T-helper 17 cell (primary cell): ENCODE measurements at places on chromosomes 6 and 20.

- no peak for DNase-seq
Measured at GRCh38 chr6:159152782-159153181, 16.4 kb upstream of the FNDC1 start.

DNA sequence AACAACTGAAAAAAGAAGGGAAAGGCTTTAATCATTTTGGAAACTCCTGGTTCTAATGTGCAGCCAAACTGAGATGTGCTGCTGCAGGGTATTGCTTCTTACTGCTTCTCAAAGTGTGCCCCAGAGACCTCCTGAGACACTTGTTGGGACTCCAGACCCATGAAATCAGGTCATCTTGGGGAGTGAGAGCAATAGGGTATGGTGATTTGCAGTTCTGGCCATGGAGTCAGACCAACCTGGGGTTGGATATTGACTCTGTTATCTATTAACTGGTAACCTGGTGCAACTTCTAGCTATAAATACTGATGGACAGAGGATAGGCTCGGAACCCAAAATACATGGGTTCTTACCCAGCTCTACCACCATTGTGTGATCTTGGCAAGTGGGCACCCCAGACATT lies 3.8 kb downstream of the TSPO2 start:
- no peak for DNase-seq

GRCh38 chr6:88008411-88008810 lies 39.2 kb upstream of the SPACA1 start:
- DNase-seq: no peak

GRCh38 chr6:164532198-164533044 lies 777.0 kb downstream of the C6orf118 start:
- no peak for DNase-seq

- no peak for DNase-seq
Measured at GRCh38 chr6:170186941-170187668, 103.8 kb downstream of the DLL1 start.

DNA sequence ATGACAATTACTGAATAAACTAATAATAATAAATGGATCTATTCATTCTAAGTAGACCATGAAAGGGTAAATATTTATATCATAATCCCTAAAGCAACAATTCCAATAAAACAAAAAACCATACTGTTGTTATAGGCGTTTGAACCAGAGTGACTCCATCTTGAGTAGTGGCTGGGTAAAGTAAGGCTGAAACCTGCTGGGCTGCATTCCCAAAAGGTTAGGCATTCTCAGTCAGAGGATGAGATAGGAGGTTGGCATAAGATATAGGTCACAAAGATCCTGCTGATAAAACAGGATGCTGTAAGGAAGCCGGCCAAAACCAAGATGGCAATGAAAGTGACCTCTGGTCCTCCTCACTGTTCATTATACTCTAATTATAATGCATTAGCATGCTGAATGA lies 8.3 kb downstream of the OR2H1 start:
- DNase-seq: no peak

DNA sequence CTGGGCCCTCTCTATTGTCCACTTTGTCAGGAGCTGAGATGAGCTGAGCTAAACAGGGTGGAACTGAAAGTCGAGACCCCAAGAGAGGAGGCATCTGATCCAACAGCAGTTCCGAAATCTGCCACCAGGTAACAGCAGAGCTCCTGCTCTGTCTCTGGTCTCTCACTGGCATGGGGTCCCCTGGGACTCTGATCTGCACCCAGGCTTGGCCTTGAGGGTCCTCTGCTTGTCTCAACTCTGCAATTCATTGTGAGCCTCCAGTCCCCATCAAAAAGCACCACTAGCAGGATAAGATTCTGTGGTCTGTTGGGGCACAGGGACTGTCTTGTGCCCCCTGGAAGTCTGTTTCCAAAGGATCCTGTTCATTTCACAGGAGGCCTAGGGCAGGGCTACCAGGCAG lies 62.5 kb upstream of the TOP1 start:
- DNase-seq: no peak

GRCh38 chr6:72855471-72855870 lies 233.6 kb downstream of the KCNQ5 start:
- no peak for DNase-seq

DNA sequence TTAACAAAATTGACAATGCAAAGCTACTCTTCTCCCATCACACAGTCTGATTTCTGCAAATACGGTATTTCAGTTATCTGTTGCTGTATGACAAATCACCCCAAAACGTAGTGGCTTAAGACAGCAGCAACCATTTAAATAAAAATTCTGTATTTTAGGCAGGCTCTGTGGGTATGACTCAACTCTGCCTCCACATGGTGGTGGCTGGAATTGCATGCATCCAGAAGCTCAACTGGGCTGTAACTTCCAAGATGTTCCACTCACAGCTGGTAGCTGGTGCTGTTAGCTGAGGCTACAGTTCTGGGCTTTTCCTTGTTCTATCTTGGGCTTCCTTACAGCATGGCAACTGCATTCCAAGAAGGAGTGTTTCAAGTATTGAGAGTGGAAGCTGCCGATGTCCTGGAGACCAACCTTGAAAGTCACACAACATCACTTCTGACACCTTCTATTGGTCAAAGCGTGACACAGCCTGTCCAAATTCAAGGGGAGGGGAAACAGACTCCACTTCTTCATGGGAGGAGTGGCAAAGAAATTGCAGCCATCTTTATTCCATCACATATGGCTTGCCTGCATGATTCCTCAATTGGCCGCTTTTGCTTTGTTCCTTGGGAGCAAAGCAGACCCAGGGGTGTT lies 39.7 kb upstream of the TULP1 start:
- peak; percentile 27 for DNase-seq

- DNase-seq: no peak
Measured at GRCh38 chr20:48215536-48215935, 430.3 kb upstream of the SULF2 start.

DNA sequence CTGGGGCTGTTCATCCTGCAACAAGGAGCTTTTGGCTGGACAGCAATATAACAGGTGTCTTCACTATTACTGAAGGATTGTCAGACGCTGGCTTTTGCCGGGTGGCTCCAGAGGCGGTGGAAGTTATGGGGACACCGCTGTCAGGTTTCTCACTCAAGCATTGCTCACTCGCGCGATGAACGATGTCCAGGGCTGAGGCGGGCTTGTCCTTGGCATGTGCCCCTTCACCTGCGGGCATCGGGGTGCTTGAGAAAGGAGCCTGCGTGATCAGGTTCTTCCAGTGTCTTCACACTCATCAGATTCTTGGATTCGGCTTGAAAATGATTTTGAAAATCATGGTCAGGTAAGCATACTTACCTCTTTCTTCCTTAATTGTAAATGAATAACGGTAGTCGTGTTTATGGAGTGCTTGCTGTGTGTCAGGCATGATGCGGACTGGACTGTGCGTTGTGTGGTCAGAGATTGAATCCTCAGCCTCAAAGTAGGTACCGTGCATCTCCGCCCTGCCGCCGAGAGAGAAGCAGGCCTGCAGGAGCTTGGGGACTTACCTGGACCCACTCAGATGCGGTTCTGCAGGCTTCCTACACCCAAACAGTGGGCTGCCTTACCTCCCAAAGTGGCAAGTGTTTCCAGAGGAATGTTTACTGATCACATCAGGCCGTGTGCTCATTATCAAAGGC lies 18.3 kb upstream of the PYGB start:
- no peak for DNase-seq

DNA sequence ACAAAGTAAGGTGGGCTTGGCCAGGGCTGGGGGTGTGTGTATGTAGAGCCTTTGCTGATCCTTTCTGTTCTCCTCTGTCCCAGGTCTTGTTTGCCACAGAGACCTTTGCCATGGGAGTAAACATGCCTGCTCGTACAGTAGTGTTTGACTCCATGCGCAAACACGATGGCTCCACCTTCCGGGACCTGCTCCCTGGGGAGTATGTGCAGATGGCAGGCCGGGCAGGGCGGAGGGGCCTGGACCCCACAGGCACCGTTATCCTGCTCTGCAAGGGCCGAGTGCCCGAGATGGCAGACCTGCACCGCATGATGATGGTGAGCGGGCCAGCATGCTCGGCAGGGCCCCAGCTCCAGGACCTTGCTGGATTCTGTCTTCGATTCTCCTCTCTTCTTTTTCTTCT lies 6.2 kb downstream of the DXO start:
- DNase-seq: no peak

DNA sequence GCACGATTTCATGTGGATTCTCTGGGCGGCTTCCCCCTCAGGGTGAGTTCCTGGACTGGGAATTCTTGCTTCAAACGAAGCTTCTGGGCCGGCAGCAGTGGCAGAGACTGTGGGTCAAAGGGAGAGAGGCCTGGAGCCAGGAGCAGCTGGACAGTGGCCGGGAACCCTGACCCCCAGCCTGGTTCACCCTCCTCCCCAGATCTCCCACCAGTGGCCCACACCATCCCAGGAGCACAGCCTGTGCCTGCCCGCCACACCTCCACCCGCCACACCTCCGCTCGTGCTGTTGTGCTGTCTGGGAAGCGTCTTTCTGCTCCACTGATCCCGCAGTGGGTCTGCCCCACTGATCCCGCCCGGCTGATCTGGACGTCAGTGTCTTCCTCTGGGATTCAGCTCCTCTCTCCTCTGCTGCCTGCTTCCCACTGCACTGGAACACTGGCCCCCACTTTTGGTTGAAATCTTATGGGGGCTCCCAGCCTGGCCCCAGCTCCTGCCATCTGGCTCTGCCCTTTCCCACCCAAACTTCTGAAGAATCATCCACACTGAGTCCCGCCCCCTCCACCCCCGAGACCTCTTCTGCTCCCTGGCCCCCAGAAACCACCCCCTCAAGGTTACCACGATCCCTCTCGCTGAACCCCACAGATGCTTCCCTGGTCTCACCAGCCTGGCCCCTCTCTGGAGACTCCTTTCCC lies 9.8 kb downstream of the ZBP1 start:
- DNase-seq: no peak

DNA sequence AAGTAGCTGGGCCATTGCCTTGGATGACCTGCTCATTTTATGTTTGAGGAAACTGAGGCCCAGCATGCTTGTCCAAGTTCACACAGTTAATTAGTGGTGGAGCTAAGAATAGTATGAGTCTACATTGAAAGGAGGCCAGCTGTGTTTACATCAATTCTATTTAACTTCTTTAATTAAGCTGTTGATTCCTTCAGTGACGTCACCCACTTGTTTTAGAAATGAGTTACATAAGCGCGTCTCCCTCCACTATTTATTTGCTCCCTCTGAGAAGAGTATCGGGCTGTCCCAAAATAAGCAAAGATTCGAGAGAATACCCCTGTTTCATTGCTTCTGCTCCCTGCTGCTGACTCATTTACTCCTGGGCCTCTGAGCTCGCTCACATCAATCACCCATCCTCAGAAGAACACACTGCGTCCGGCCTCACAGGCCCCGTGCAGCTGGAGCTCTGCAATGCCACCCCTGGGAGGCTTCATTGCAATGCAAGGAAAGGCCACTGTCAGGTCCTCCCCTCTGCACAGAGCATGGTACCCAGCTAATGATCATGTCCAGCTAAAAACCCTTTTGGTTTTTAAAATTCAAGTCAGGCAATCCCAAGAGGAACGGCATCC lies 74.8 kb upstream of the BMP2 start:
- no peak for DNase-seq

DNA sequence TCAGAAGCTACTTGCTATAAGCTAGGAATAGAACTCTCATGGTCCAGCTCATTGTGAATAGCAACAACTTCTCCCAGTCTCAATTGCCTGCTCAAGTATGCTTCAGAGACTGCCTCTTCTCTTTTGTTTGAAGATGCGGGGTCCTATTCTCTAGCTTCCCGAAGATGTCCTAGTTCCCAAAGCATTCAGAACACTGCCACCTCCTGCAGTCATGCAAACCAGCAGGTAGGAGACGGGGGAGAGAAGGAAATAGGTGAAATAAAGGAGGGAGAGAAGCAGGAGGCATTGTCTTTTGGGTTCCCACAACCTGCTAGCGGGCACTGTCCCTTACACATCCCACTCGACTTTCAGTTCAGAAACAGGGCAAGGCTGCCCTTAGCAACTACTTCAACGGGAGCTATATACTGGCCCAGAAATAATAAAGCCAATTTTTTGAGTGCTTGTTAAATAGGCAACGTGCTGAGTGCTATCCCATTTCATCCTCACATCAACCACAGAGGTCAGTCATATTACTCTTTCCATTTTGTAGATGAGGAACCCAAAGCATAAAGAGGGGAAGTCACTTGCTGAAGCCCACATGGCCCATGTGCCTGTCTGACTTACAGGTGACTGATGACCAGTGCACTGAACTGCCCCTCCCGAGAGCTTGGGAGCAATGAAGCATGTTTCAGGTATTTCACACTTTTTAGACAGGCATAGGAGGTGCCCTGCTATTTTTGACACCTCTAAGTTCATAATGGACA lies 61.9 kb upstream of the ATXN1 start:
- no peak for DNase-seq

DNA sequence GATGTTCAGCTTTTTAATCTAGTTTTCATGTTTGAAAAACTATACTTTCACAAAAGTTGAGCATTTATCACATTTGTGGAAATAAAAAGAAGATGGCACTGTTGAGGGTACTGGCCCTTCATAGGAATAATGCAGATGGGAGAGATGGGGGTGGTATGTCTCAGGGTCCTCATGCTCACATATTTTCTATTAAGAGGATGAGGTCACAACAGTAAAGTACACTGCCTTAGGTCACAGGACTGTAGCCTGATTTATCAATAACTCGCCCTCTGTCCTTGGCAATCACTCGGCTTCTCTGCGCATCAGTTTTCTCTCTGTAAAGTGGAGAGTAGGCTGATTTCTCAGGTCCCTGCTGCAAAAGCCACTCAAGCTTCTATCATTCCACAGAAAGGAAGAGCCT lies 55.9 kb downstream of the PPP1R3G start:
- no peak for DNase-seq

DNA sequence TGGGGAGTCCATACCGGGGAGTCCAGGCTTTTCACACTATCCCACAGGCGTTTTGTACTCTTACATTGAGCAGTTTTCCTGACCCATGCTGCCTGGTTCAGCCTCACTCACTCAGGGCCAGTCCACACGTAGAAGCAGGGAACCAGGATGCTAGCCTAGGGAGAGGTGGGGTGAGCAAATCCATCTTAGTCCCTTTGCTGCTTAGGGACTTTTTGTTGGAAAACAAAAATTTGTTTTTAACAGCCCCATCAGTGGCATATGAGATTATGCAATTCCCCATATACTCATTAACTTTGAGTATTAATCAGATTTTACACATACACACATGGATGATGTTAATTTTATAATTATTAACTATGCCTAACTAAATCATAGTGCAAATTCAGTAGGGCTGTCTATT lies 84.2 kb downstream of the EZR start:
- DNase-seq: no peak

- no peak for DNase-seq
Measured at GRCh38 chr20:23119456-23120216, 33.5 kb upstream of the CD93 start.

GRCh38 chr6:101683884-101684283 lies 290.4 kb downstream of the GRIK2 start:
- DNase-seq: no peak
